ENCODE measurements at places on chromosomes 1 and 21. TPM values are rescaled to one million over a fixed set of nuclear protein-coding genes. Genes with fewer than 3 reads are reported as not detected.

DNA sequence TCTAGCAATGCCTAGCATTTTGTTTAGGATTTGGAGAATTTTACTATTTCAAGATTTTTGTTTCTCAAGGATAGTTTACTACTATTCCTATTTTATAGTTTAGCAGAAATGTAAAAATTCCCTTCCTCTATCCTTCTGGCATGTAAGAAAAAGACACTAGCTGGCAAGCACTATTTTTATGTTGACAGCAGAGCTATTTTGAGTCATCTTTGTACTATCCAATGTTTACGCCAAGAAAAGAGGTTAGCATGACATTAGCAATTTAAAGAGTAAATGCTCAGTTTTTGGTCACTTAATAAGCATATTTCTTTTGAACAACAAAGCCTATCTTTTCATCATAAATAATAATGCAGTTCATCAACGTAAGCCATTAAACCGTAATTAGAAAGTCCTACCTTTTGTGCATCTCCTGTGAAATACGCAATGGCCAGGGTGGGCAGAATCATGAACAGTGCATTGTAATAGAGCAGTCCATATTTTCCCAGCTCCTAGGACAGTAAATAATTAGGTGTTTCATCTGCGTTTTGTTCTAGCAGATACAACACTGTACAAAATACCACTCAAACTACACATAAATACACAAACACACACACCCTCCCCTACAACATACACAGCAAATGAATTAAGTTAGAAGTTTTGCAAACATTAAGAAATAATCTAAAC, 12.0 kb downstream of the SLC35D1 start:
- DNase-seq: no peak

GRCh38 chr1:60802884-60803283, 279.5 kb upstream of the NFIA start:
- no peak for DNase-seq

GRCh38 chr21:25626757-25627156, 12.3 kb upstream of the JAM2 start:
- DNase-seq: no peak

- DNase-seq: peak; percentile 72
These were observed 19.5 kb downstream of the SZRD1 start for GRCh38 chr1:16386454-16387113.

DNA sequence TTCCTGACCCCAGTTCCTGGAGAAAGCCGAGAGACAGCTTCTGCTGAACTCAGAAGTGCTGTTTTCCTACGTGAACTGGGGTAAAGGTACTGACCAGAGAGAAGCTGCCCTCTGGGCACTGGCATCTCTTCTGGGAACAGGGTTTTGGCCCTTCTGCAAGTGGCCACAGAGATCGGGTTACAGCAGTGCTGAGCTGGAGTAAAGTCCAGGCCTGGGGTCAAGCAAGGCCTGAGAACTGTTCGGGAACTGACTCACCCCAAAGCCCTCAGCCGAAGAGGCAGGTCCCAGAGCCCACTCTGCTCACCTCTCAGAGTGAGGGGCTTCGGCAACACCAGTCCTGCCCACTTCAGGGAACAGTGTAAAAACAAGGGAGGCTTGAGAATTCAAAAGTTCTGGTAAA, 177.2 kb upstream of the RUNX1 start:
- DNase-seq: peak; percentile 34

DNA sequence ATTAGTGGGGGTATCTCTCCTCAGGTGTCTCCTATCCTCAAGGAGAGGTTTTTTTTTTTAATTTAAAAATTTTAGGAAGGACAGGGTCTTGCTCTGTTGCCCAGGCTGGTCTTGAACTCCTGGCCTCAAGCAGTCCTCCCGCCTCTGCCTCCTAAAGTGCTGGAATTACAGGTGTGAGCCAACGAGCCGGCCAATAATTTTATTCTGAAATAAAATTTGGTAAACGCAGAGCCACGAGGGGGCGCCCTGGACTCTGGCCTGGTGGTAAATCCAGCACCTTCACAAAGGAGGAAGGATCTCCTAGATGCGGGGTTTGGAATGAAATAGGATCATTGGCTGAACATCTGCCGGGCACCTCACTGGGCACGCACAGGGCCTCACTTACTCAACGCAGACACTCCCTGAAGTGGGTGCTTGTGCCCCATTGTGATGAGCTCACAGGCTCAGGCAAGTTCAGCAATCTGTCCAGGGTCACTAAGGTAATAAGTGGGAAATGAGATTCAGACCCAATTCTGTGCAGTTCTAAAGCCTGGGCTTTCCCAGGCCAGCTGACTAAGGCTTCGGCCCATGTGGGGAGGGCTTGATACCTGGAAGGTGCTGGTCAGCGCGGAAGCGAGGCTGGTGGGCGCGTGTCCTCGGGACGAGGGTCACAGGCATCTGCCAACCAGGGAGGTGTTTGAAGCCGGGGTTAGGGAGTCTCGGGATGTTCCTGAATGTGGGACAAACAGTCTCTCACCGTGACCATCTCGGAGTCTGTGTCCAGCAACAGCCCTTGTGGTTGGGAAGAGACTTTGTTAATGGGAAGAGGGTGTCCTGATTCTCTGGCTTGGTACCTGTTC, 32.7 kb upstream of the ETV3 start:
- peak; percentile 32 for DNase-seq

GRCh38 chr1:176949033-176949662, 215.4 kb downstream of the ASTN1 start:
- DNase-seq: no peak

DNA sequence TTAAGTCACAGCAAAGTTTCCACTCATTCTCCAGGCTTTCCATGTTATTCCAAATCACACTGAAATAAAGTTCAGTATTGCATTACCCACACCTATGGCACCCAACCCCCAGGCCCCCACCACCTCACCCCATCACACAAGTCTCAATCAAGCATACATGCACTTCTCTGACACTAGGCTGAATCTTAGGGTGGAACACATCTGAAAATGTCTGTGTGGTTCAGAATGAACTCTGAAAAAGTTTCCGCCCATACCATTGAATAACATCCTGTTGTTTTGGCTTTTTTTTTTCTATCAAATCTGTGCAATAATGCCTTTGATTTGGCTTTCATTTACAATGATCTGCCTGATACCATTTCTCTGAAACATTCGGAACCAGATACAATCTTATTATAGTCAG, 25.8 kb upstream of the LRRC8C start:
- DNase-seq: no peak

GRCh38 chr1:100222428-100222827, 27.2 kb downstream of the DBT start:
- DNase-seq: no peak

DNA sequence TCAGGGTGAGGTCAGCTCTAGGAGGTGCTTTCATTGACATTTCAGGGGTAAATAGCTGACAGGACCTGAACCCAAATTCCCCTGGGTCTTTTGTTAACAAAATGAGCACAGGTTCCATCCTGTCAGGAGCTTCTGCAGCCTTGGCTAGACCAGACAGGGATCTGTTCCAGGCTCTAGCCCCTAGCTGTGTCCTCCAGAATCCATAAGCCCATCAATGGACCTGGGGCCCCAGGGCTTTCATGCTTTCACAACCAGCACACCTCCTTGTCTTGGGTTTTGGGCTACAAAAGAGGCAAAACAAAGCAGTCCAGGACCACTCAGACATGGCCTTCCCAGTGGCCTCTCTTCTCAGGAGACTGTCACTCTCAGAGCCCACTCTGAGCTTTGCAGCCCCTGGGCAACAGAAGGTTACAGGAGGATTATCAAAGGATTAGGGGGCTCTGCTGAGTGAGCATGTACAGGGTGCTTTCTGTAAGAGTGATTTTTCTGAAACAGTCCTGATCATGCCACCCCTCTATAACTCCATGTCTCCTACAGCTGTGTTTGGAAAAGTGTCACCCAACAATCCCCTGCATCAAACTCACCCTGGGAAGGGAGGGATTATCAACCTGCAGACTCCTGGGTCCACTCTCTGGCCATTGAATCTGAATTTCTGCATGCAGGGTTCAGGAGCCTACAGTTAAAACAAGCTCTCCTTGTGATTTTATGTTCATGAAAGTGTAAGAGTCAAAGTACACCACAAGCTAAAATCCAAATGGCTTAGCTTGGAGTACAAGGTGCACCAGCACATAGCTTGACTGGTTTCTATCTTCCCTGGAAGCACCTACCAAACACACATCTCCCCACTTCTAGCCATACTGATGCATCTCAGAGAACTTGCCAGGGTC, 67.7 kb upstream of the GCLM start:
- DNase-seq: no peak

DNA sequence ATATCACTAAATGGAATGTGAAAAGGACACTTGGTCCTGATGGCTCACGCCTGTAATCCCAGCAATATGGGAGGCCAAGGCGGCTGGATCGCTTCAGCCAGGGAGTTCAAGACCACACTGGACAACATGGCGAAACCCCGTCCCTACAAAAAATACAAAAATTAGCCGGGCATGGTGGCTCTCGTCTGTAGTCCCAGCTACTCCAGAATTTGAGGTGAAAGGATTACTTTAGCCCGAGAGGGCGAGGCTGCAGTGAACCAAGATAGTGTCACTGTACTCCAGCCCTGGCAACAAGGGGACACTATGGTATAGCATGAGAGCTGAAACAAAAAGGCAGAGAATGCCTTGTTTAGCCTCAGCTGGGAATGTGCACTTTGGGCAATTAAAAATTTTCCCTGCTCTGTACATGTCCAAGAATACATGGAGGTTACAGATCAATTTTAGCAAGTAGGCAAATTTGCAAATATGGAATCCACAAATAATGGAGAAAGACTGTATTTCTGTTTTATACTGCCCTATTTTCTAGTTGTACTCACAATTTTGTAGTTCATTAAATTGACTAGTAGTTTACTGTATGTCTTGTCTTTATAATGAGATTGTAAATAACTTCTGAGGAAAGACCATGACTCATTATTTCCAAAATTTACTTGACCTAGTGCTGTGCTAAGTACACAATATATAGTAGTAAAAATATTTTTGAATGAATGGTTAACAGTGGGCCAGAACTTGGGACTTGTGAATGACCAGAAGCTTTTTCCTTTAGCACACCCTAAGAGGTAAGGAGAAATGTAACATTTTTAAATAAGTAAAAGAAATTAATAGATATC, 2.0 kb upstream of the ANGEL2 start:
- no peak for DNase-seq

- DNase-seq: no peak
These were observed 36.2 kb downstream of the UMODL1 start for GRCh38 chr21:42107177-42107880.

GRCh38 chr1:118985640-118986554, 2.2 kb downstream of the TBX15 start:
- DNase-seq: no peak

DNA sequence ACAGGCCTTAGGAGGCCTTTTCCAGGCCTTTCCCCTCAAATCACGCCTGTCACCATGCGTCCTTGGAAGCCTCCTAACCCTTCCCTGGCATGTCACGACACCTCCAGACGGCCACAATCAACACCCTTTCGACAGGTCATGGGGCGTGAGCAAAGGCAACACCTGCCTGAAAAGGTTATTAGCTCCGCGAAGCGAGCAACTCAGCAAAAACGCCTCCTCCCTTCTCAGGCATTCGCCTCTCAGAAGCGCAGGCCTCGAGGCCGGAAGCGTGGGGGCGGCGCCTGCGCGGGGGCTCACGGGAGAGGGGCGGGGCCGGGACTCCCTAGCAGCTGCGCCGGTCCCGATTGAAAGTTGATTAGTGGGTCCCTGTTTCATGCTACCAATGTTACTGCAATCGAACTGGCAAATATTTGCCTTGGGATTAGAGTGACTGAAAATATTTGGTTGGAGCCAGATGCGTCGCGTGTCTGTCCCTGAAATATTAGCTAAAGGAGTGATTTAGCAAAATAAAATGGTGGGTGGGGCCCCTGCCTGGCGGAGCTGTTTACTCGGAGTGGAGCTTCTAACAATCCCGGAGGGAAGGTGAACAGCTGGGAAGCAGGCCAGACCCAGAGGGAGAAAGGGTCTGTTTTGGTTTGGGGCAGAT, 44.9 kb downstream of the GFI1 start:
- DNase-seq: no peak

GRCh38 chr1:215200121-215200520, 117.6 kb downstream of the KCNK2 start:
- no peak for DNase-seq

DNA sequence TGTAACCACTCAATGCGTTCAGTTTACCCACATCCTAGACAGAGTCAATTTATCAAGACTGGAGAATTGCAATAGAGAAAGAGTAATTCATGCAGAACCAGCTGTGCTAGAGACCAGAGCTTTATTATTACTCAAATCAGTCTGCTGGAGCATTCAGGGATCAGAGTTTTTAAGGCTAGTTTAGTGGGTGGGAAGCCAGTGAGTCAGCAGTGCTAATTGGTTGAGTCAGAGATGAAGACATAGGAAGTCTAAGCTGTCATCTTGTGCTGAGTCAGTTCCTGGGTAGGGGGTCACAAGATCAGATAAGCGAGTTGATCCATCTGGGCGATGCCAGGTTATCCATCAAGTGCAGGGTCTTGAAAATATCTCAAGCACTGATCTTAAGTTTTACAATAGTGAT, 499.6 kb downstream of the MRPL39 start:
- DNase-seq: peak; percentile 81

- no peak for DNase-seq
These were observed 77.2 kb downstream of the LAMC1 start for GRCh38 chr1:183100361-183100974.

GRCh38 chr1:158176399-158176798, 4.3 kb upstream of the CD1D start:
- DNase-seq: no peak

- DNase-seq: no peak
These were observed 498.0 kb upstream of the NFIA start for GRCh38 chr1:60584371-60584770.

DNA sequence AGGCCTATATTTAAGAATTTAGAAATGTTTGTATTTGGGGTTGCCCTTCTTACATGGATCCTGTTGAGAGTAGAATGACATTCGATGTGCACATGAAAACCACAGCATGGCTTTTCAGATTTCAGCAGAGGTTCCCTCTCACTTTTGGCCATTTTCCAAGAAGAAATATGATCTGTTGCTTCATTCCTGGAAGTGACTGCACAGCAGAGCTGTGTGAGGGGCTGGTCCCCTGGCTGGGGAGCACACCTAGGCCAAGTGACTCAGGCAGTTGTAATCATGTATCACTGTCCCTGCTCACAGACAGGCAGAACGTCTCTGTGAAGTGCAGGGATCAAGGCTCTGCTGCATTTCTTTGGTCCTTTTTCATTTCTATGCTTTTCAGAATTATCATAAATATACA, 32.3 kb downstream of the AGT start:
- peak; percentile 50 for DNase-seq

GRCh38 chr1:19088717-19089442, 121.2 kb downstream of the UBR4 start:
- no peak for DNase-seq

- DNase-seq: peak; percentile 11
These were observed 12.2 kb downstream of the KIAA0319L start for GRCh38 chr1:35544976-35545375.

GRCh38 chr1:76337542-76338219, 263.1 kb downstream of the ST6GALNAC3 start:
- DNase-seq: no peak

Gene MTARC1
- total RNA-seq: 5.2 TPM

Gene F3
- 3.4 TPM for total RNA-seq

Gene OPTC
- not detected for total RNA-seq

Gene CPT2
- total RNA-seq: 12.6 TPM

Gene GCSAML
- not detected for total RNA-seq

Gene IFNLR1
- total RNA-seq: 0.17 TPM

Gene WDR64
- not detected for total RNA-seq
